Naive thymus-derived CD4-positive, alpha-beta T cell (primary cell): ENCODE measurements at places on chromosomes 2 and 18. TPM values are rescaled to one million over a fixed set of nuclear protein-coding genes. Genes with fewer than 3 reads are reported as not detected.

The TMEM198 gene
- 0.48 and 0.97 TPM in 2 replicates for total RNA-seq

The TLX2 gene
- not detected for total RNA-seq

The THSD7B gene
- not detected for total RNA-seq

The FER1L5 gene
- total RNA-seq = not detected

The ELOA2 gene
- total RNA-seq = not detected

The MGAT4A gene
- total RNA-seq = 280 TPM

The GRP gene
- total RNA-seq = not detected

The CYS1 gene
- total RNA-seq = not detected

The SGPP2 gene
- 5.8 and 6.1 TPM in 2 replicates for total RNA-seq

The RIT2 gene
- total RNA-seq = not detected

The CFC1 gene
- not detected for total RNA-seq

The PAX3 gene
- not detected in 2 replicates for total RNA-seq

The HTR2B gene
- not detected for total RNA-seq
